Ovary (tissue), 10 donors: ENCODE measurements at places on chromosomes 11 and 22. TPM values are rescaled to one million over a fixed set of nuclear protein-coding genes. Genes with fewer than 3 reads are reported as not detected.

- H3K4me1 ChIP-seq = no peaks in the 10 kb centered on the region
- no peak overlapping the region for H3K4me3 ChIP-seq
- H3K27ac ChIP-seq = no peak overlapping the region
- no peak for DNase-seq
Measured at GRCh38 chr11:97937501-97937900, 1083.2 kb upstream of the CNTN5 start.

- H3K4me1 ChIP-seq = no peaks in the 10 kb centered on the region
- H3K4me3 ChIP-seq = no peak overlapping the region
- H3K27ac ChIP-seq = no peak overlapping the region
- no peak for DNase-seq
- H3K27me3 ChIP-seq = no peaks in the 10 kb centered on the region
Measured at GRCh38 chr11:24298146-24298545, 198.7 kb upstream of the LUZP2 start.

- H3K27ac ChIP-seq = no peak overlapping the region
- no peaks in the 10 kb centered on the region for H3K4me1 ChIP-seq
- H3K4me3 ChIP-seq = no peak overlapping the region
- H3K27me3 ChIP-seq = no peaks in the 10 kb centered on the region
- no peaks in the 10 kb centered on the region for H3K36me3 ChIP-seq
Measured at GRCh38 chr11:31582697-31583096, 73.1 kb downstream of the ELP4 start.

GRCh38 chr22:48953830-48954229 is 873.8 kb downstream of the BRD1 start:
- DNase-seq = no peak
- no peaks in the 10 kb centered on the region for H3K36me3 ChIP-seq
- H3K27ac ChIP-seq = no peak overlapping the region
- no peak overlapping the region for H3K4me3 ChIP-seq
- no peaks in the 10 kb centered on the region for H3K4me1 ChIP-seq

- no peak overlapping the region for H3K4me3 ChIP-seq
- H3K4me1 ChIP-seq = no peaks in the 10 kb centered on the region
- no peak for DNase-seq
- no peaks in the 10 kb centered on the region for H3K36me3 ChIP-seq
Measured at GRCh38 chr11:66008468-66009101, 3.2 kb upstream of the CST6 start.

- H3K27ac ChIP-seq = no peak overlapping the region
- peaks cover 10% of the 10 kb centered on the region for H3K4me1 ChIP-seq
- no peaks in the 10 kb centered on the region for H3K36me3 ChIP-seq
- no peak for DNase-seq
Measured at GRCh38 chr11:108032800-108033199, 24.1 kb downstream of the CUL5 start.

DNA sequence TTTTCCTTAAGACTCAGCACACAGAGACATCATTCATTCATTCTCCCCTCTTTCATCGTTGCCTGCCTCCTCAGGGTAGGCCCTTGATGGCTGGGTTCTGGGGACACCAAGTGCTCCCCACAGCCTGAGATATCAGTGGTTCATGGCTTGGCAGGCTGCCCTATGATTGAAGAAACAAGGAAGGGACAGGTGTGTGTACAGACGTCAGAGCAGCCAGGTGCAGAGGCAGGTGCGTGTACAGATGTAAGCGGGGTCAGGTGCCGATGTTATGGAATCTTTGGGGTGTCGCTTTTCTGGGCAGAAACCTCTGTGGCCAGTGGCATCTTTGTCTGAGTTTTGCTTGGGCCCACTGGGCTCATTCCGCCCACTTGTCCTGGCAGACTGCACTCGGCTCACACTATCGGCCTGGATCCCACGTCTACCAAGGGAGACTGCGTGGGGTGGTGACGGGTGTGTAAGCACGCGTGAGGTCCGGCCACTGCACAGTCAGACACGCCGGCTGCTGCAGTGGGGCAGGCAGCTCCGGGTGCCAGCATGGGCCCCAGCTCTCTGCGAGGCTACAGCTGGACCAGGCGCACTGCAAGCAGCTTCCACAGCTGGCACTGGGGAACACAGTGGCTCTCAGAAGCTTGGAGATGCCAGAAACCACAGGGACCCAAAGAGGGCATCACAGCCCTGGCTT is 20.9 kb upstream of the KIAA0930 start:
- peaks cover 2% of the 10 kb centered on the region for H3K4me1 ChIP-seq
- H3K27ac ChIP-seq = no peak overlapping the region
- DNase-seq = no peak
- H3K36me3 ChIP-seq = no peaks in the 10 kb centered on the region

DAGLA gene
- total RNA-seq = 2.1 TPM

MMP11 gene
- 5.8 TPM for total RNA-seq

OR51E2 gene
- total RNA-seq = 0.27 TPM

- no peak overlapping the region for H3K4me3 ChIP-seq
- H3K36me3 ChIP-seq = no peaks in the 10 kb centered on the region
- peaks cover 5% of the 10 kb centered on the region for H3K4me1 ChIP-seq
- no peaks in the 10 kb centered on the region for H3K27me3 ChIP-seq
- DNase-seq = no peak
Measured at GRCh38 chr11:79087238-79087960, 353.4 kb downstream of the TENM4 start.

DNA sequence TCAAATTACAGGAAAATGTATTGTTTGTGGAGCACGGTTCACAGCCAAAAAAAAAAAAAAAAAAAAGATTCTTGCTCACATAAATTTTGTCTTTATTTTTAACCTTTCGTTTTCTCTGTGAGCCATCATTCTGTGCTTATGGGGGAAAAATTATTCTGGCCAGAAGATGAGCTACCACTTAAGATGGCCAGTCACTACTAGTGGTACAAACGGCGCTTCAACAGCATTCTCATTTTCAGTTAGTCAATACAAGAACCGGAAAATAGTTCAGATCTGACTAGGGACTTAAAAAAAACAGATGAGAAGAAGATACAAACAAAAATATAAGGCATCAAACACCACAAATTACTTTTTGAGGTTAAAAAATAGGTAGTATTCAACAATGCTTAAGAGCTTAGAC is 158.6 kb upstream of the CNTN5 start:
- no peaks in the 10 kb centered on the region for H3K36me3 ChIP-seq
- H3K27ac ChIP-seq = no peak overlapping the region
- H3K4me3 ChIP-seq = no peak overlapping the region
- H3K27me3 ChIP-seq = no peaks in the 10 kb centered on the region

GRCh38 chr22:35811670-35812069 is 94.0 kb downstream of the APOL5 start:
- peaks cover under 1% of the 10 kb centered on the region for H3K4me1 ChIP-seq
- DNase-seq = no peak
- H3K27ac ChIP-seq = no peak overlapping the region
- no peak overlapping the region for H3K4me3 ChIP-seq

CHADL gene
- total RNA-seq = 1.7 TPM

APOL1 gene
- total RNA-seq = 26.3 TPM

POTEH gene
- not detected for total RNA-seq

KCNJ4 gene
- not detected for total RNA-seq

TRIM49 gene
- total RNA-seq = not detected

CBLIF gene
- not detected for total RNA-seq

TECTA gene
- total RNA-seq = 0.89 TPM
